ENCODE measurements at places on chromosomes 6 and 20.

- DNase-seq, result no peak
These were observed 17.0 kb downstream of the FOXP4 start for GRCh38 chr6:41563060-41563776.

- DNase-seq, result no peak
These were observed 169.7 kb upstream of the TFAP2D start for GRCh38 chr6:50543666-50544065.

GRCh38 chr6:53344969-53345368 is 3.8 kb downstream of the ELOVL5 start:
- DNase-seq, result no peak

- DNase-seq, result no peak
These were observed 114.8 kb downstream of the MOXD1 start for GRCh38 chr6:132286298-132287019.

GRCh38 chr6:27251112-27251605 is 3.7 kb downstream of the PRSS16 start:
- peak; percentile 38 for DNase-seq

- DNase-seq, result no peak
These were observed 145.8 kb downstream of the PLCB4 start for GRCh38 chr20:9214685-9215084.

DNA sequence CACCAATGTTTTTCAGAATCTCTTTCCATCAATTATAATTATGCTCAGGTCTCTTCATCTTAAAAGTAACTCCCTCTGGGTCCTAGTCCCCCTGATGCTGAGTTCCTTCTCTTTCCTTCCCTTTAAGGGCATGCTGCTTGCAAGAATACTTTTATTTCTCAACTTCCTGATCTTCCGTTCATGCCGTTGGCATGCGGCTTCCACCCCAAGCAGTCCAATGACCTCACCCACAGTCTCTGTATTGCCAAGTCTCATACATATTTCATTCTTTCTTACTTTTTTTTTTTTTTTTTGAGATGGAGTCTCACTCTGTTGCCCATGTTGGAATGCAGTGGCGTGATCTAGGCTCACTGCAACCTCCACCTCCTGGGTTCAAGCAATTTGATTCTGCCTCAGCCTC is 83.5 kb downstream of the NDUFAF5 start:
- no peak for DNase-seq
